ENCODE measurements at places on chromosomes 13 and 19. TPM values are rescaled to one million over a fixed set of nuclear protein-coding genes. Genes with fewer than 3 reads are reported as not detected.

FREM2 gene
- 16.5 TPM for total RNA-seq

ELSPBP1 gene
- not detected for total RNA-seq

RNF17 gene
- not detected for total RNA-seq

ZNF565 gene
- total RNA-seq = 6.6 TPM

RFX1 gene
- 17.6 TPM for total RNA-seq

CYP2F1 gene
- total RNA-seq = not detected

DNA sequence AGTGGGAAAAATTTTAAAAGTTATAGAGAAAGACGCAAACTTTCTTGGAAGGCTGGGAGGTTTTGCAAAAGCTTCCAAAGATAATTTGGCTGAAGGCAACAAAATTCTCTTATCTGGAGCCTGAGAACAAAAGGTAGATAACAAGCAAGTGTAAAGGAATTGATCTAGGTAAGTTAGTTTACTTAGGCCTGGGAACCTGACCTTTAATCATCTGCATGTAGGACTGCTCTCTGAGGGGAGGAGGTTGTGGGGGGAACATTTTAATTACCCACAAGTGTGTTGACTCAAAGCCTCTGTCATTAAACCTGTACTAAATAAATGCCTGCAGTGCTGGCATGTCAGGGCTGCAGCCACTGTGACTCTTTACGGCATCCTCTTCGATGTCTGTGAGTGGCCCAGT is 532.3 kb upstream of the SLITRK5 start:
- no peaks in the 10 kb centered on the region for H3K27me3 ChIP-seq
- H3K36me3 ChIP-seq = no peaks in the 10 kb centered on the region
- H3K27ac ChIP-seq = no peak overlapping the region
- H3K4me3 ChIP-seq = no peak overlapping the region
- no peaks in the 10 kb centered on the region for H3K4me1 ChIP-seq

- no peaks in the 10 kb centered on the region for H3K36me3 ChIP-seq
- H3K4me1 ChIP-seq = peaks cover 49% of the 10 kb centered on the region
- DNase-seq = no peak
- H3K27ac ChIP-seq = no peak overlapping the region
- H3K27me3 ChIP-seq = no peaks in the 10 kb centered on the region
These were observed 236.6 kb upstream of the MAB21L1 start for GRCh38 chr13:35712907-35713761.

- H3K36me3 ChIP-seq = peaks cover 8% of the 10 kb centered on the region
- H3K27me3 ChIP-seq = peaks cover 34% of the 10 kb centered on the region
- no peak for DNase-seq
- H3K27ac ChIP-seq = no peak overlapping the region
- H3K4me1 ChIP-seq = no peaks in the 10 kb centered on the region
These were observed 23.4 kb downstream of the MBD3L2B start for GRCh38 chr19:6997679-6998445.

PNMA8A gene
- total RNA-seq = 29.9 TPM

- DNase-seq = no peak
- H3K4me1 ChIP-seq = no peaks in the 10 kb centered on the region
- no peak overlapping the region for H3K4me3 ChIP-seq
- H3K27ac ChIP-seq = no peak overlapping the region
- H3K27me3 ChIP-seq = peaks cover 5% of the 10 kb centered on the region
These were observed 110.3 kb upstream of the VSTM2B start for GRCh38 chr19:29415507-29415906.

DPF1 gene
- 35.5 TPM for total RNA-seq

C1QTNF9 gene
- not detected for total RNA-seq

CYP4F8 gene
- not detected for total RNA-seq

SYNGR4 gene
- not detected for total RNA-seq

DNA sequence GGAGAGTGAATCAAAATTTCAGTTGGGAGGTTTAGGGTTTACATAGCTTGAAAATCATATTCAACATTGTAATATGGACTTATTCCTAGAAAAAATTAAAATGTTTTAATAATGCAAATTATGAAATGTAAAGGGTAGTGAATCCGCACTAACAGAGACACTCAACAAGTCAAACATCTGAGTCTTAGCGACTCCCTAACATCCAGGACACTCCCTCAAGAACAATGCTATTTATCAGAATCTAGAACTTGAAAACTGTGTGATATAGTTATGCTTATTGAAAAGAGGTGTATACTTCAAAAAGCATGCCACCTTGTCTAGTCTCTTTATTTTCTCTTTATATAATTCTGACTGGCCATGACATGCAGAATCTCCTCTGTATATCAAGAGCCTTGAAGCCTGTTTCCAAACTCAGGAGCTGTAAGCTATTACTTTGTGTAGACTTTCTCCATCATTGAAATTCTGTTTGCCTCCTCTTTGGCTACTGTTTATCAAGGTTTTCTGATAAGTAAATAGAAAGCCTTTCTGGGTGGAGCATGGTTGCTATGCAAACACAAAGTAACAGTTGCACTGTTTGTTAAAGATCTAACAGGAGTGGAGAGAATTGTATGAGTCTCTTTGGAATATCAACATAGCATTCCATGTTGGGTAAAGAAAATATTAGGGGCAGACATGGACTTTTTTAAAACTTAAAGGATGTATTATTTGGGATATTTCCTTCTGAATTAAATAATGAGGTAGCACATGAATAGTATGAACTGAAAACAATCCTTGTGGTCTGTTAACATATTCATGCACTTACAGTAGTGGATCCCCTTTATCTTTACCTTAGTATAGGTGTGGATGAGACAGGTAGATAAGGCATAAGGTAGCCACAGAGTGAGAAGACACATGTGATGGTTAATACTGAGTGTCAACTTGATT is 56.4 kb upstream of the MBNL2 start:
- DNase-seq = no peak
- H3K27ac ChIP-seq = no peak overlapping the region
- H3K36me3 ChIP-seq = no peaks in the 10 kb centered on the region
- no peak overlapping the region for H3K4me3 ChIP-seq

ZNF799 gene
- 4.8 TPM for total RNA-seq

GRCh38 chr13:25602176-25602575 is 230.4 kb downstream of the ATP8A2 start:
- no peaks in the 10 kb centered on the region for H3K27me3 ChIP-seq
- H3K4me3 ChIP-seq = no peak overlapping the region
- no peak for DNase-seq
- no peak overlapping the region for H3K27ac ChIP-seq
- no peaks in the 10 kb centered on the region for H3K4me1 ChIP-seq

GRCh38 chr19:945401-946252 is 19.8 kb downstream of the ARID3A start:
- H3K4me1 ChIP-seq = peaks cover 7% of the 10 kb centered on the region
- peaks cover 34% of the 10 kb centered on the region for H3K27me3 ChIP-seq
- no peak overlapping the region for H3K27ac ChIP-seq

DNA sequence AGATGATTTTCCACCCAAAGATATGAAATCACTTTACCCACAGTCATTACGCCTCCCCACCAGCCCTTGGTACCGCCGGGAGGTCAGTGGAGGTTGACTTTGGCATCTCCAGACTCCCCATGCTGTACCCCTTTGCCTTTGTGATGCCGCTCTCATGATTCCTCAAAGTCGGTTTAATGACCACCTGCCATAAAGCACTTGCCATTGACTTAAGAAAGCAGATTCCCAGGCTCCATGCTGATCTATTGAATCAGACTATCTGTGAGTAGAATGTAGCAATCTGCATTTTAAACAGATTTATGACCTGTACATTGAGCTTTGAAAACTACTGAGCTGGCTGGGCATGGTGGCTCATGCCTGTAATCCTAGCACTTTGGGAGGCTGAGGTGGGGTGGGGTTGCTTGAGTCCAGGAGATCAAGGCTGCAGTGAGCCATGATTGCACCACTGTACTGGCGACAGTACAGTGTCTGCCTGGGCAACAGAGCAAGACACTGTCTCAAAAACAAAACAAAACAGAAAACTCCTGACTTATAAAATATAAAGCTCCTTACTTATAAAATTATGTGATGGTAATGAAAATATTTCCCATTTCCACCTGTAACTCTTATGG is 235.2 kb downstream of the KLF5 start:
- H3K27ac ChIP-seq = peak overlapping the region; percentile 70
- no peak overlapping the region for H3K4me3 ChIP-seq
- no peaks in the 10 kb centered on the region for H3K27me3 ChIP-seq
- no peaks in the 10 kb centered on the region for H3K36me3 ChIP-seq

DNA sequence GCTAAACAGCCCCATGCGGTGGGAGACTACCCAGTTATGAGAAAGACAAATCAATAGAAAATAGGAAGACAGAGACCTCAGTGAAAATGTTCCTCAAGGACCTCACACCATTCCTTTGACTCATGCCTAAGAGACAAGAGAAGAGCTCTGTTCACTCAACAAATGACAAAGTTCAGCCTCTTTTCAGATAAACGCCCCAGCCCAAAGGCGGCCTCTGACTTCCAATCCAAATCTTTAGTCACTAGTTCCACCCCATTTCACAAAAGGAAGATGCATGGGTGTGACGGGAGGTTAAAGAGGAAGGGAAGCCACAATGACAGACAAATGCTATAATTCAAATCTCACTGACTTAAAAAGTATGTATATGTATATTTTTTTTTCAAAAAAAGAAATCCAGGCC is 8.1 kb downstream of the CARS2 start:
- no peak overlapping the region for H3K27ac ChIP-seq
- no peaks in the 10 kb centered on the region for H3K27me3 ChIP-seq
- DNase-seq = no peak
- no peak overlapping the region for H3K4me3 ChIP-seq
- peaks cover 24% of the 10 kb centered on the region for H3K36me3 ChIP-seq

ZNF567 gene
- 10.3 TPM for total RNA-seq

SPATA13 gene
- 42.3 TPM for total RNA-seq

METTL21C gene
- total RNA-seq = not detected

DNA sequence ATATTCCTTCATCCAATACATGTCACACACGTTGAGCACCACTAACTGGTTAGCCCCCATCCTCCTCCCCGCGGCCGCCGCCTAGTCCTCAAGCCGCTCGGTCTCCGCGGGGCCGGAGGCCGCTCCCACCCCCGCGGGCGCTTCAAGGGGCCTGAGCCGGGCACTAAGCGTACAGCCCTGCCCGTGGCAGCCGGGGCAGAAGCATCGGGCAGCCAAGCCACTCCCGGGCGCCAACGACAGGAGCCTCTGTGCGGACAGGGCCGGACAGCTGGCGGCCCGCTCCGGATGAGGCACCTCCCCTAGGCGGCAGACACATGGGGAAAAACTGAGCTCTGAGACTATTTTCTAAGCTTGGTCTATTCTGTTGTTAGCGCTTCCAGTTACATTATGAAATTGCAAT is 2.8 kb upstream of the ZNF543 start:
- no peak overlapping the region for H3K27ac ChIP-seq
- peaks cover 25% of the 10 kb centered on the region for H3K4me1 ChIP-seq
- peaks cover 58% of the 10 kb centered on the region for H3K27me3 ChIP-seq

- peak; percentile 32 for DNase-seq
- H3K4me1 ChIP-seq = peaks cover 17% of the 10 kb centered on the region
- H3K36me3 ChIP-seq = no peaks in the 10 kb centered on the region
- peaks cover 53% of the 10 kb centered on the region for H3K27me3 ChIP-seq
- H3K27ac ChIP-seq = no peak overlapping the region
These were observed 3.5 kb downstream of the ANGPTL4 start for GRCh38 chr19:8367327-8368001.

KLK3 gene
- not detected for total RNA-seq

GRCh38 chr13:98874029-98874397 is 103.9 kb downstream of the DOCK9 start:
- peaks cover 12% of the 10 kb centered on the region for H3K36me3 ChIP-seq
- DNase-seq = no peak
- H3K4me3 ChIP-seq = no peak overlapping the region

DNA sequence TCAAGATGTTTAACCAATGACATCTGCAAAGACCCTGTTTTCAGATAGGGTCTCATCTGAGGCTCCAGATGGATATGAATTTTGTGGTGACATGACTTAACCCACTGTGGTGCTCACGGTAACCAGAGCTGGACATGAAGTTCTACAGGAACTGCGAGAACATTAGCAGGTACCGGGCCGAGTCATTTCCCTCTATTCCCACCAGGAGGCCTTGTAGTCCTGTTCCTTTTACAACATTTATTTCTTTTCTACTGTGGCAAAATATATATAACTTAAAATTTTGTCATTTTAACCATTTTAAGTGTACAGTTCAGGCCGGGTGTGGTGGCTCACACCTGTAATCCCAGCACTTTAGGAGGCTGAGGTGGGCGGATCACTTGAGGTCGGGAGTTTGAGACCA is 7.6 kb upstream of the TSPAN16 start:
- H3K27me3 ChIP-seq = no peaks in the 10 kb centered on the region
- H3K4me3 ChIP-seq = no peak overlapping the region
- DNase-seq = no peak
- no peak overlapping the region for H3K27ac ChIP-seq
- H3K4me1 ChIP-seq = no peaks in the 10 kb centered on the region

SLC8A2 gene
- total RNA-seq = 0.61 TPM

PARP4 gene
- total RNA-seq = 36.3 TPM

CLIP3 gene
- 37.6 TPM for total RNA-seq

DNA sequence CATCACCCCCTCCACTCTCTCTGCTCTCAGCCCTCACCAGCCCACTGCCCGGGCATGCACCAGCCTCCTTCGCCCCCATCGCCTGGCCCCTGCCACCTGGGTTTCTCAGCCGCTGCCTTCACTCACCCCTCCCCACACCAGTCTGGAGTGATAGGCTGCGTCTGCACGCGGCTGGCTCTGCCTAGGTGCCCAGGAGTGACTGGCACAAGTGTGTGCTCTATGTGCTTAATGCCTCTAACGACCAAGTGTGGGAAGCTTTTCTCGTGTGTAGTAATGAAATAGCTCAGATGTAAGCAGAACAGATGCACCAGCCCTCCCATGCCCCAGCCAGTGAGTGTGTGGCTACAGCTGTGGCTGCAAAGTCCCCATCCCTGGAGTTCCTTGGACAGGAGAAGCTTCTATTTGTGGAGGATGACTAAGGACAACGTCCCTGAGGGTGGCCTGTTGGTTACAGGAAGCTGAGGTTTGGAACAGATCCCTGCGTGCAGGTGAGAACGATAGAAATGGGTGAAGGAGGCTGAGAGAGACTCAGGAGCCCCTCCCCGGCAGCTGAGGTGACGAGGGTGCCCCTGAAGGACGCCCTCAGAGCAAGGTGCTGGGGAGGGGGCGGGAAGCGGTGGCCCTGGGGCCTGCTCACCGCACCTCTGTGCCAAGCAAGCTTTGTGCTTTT is 35.6 kb downstream of the ATP11A start:
- H3K36me3 ChIP-seq = no peaks in the 10 kb centered on the region
- H3K27ac ChIP-seq = peak overlapping the region; percentile 43
- H3K4me1 ChIP-seq = peaks cover 61% of the 10 kb centered on the region
- H3K27me3 ChIP-seq = no peaks in the 10 kb centered on the region

- H3K27ac ChIP-seq = no peak overlapping the region
- H3K27me3 ChIP-seq = no peaks in the 10 kb centered on the region
- no peak for DNase-seq
- peaks cover 63% of the 10 kb centered on the region for H3K4me1 ChIP-seq
- peaks cover 3% of the 10 kb centered on the region for H3K36me3 ChIP-seq
These were observed 76.2 kb downstream of the FOXO1 start for GRCh38 chr13:40590112-40590862.

DNA sequence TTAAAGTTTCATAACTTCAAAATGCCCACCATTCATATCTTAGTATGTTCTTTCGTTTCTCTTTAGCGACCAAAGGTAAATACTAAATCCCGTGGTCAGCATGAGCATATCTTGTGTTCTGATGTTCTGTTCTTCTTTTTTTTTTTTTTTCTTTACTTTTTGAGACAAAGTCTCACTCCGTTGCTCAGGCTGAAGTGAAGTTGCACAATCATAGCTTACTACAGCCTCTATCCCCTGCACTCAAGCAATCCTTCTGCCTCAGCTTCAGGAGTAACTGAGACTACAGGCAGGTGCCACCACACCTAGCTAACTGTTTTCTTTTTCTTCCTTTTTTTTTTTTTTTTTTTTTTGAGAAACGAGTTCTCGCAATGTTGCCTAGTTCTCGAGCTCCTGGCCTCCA is 60.9 kb upstream of the ATP12A start:
- no peak for DNase-seq
- H3K4me3 ChIP-seq = no peak overlapping the region
- no peak overlapping the region for H3K27ac ChIP-seq
- peaks cover 19% of the 10 kb centered on the region for H3K4me1 ChIP-seq

All from neural crest cell (in vitro differentiated cells).